ENCODE measurements at places on chromosomes 16 and 17.

- DNase-seq = no peak
Measured at GRCh38 chr17:319266-319665, 33.3 kb downstream of the RPH3AL start.

- DNase-seq = no peak
Measured at GRCh38 chr16:77897129-77897437, 108.7 kb downstream of the VAT1L start.

DNA sequence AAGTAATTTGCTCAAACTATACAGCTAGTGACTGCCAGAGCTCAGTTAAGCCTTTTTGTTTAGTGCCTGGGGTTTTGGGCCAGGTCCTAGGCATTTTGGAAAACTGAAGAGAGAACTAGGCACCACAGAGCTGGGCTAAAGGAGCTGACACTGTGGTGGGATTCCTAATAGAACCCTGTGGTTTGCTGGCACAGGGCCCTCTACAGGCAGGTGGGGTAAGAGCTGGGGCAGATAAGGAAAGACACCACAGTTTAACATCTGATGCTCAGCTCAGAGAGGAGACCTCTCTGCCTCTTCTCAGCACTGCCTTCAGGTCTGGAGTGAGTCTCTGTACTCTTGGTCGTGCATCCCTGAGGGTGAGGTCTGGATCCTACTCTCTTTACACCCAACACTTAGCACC, 121.2 kb downstream of the SNX11 start:
- no peak for DNase-seq

DNA sequence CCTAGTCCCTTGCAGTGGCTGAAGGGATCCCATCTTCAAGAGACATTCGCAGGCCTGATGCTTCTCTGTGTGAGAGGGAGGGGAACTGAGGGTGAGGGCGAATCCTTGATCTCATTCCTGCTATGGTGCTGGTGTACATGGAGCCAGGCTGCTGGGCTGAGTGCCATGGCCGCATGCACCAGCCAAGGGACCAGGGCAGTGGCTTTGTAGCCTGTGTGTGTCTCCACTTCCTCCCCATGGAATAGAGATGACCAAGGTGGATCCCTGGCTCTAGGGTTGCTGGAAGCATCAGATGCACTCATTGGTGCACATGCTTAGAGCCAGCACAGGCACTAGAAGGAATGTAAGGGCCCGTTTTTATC, 195.0 kb downstream of the FOXL1 start:
- no peak for DNase-seq

GRCh38 chr16:10868596-10869469, 8.2 kb upstream of the CIITA start:
- no peak for DNase-seq

- no peak for DNase-seq
Measured at GRCh38 chr17:78842881-78843565, 2.4 kb upstream of the USP36 start.

GRCh38 chr16:74892574-74893461, 92.1 kb downstream of the WDR59 start:
- no peak for DNase-seq
